ENCODE measurements at places on chromosomes 4 and X. TPM values are rescaled to one million over a fixed set of nuclear protein-coding genes. Genes with fewer than 3 reads are reported as not detected.
A peak's percentile ranks its signal among the peaks of the same experiment; 100 is the strongest.

The MEPE gene
- not detected for total RNA-seq

The MAGEB2 gene
- not detected for total RNA-seq

The SLIT2 gene
- 11.7 TPM for total RNA-seq

The CFAP99 gene
- not detected for total RNA-seq

GRCh38 chr4:118889312-118889691 is 648 bp downstream of the SYNPO2 start:
- H3K4me3 ChIP-seq = peak overlapping the region; percentile 61
- no peak for DNase-seq
- H3K27me3 ChIP-seq = no peaks in the 10 kb centered on the region
- H3K27ac ChIP-seq = no peak overlapping the region
- H3K36me3 ChIP-seq = no peaks in the 10 kb centered on the region

DNA sequence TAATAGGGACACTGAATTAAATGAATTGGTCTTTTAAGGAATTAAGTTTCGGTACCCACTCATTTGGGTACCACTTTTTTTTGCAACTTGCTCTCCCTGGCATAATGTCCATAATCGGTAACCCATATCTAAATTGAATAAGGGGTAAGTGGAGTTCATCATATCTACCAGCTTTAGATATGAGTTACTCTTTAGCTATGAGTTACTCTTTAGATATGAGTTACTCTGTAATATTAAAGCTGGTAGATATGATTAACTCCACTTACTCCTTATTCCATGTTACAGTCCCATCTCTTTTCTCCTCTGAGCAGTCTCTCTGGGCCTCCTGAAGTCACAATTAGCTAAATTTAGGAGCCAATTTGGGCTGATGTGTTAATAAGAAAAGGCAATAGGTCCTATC is 85.7 kb downstream of the TEX13C start:
- no peaks in the 10 kb centered on the region for H3K27me3 ChIP-seq
- no peak for DNase-seq
- no peak overlapping the region for H3K4me3 ChIP-seq
- no peaks in the 10 kb centered on the region for H3K4me1 ChIP-seq

- no peak for DNase-seq
- no peaks in the 10 kb centered on the region for H3K36me3 ChIP-seq
- H3K27me3 ChIP-seq = no peaks in the 10 kb centered on the region
- no peak overlapping the region for H3K4me3 ChIP-seq
- H3K4me1 ChIP-seq = no peaks in the 10 kb centered on the region
- H3K27ac ChIP-seq = no peak overlapping the region
Observed at GRCh38 chrX:68755616-68756125, 73.2 kb upstream of the EFNB1 start.

- H3K27me3 ChIP-seq = no peaks in the 10 kb centered on the region
- DNase-seq = no peak
- H3K4me1 ChIP-seq = peaks cover 14% of the 10 kb centered on the region
- no peak overlapping the region for H3K4me3 ChIP-seq
- peak overlapping the region; percentile 45 for H3K27ac ChIP-seq
Observed at GRCh38 chrX:153947009-153947769, 2.7 kb upstream of the RENBP start.

GRCh38 chr4:70583952-70584834 is 7.9 kb upstream of the AMBN start:
- H3K4me1 ChIP-seq = no peaks in the 10 kb centered on the region
- H3K4me3 ChIP-seq = no peak overlapping the region
- H3K36me3 ChIP-seq = no peaks in the 10 kb centered on the region
- DNase-seq = no peak

All from H1 (cell line).